Activated CD4-positive, alpha-beta memory T cell treated with anti-CD3 and anti-CD28 coated beads, Interleukin-2, amount 10 ng/mL, durations not matched to agents 7 days and 5 days (primary cell): ENCODE measurements at places on chromosomes 11 and 22.
A peak's percentile ranks its signal among the peaks of the same experiment; 100 is the strongest.

DNA sequence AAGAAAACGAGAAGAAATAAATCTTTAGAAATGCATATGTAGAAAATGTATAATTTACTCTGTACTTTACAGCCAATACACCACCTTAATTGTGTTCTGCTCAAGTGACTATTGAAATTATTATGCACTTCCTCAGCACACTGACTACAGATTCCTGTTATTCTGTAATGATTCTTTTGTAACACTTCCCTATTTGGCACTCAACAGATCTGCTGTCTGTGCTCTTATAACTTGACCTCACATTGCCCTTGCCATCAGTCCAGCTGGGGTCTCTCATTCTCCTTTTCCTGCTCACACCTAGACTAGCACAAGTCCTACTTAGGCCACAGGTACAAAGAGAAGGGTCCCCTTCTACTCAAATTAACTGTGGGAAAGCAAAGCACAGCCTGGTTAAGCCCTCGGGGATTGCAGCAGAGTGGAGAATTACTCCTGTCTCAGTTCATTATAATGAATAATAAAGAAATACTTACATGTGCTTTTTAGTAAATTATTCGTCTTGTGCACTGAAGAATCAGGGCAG is 860.4 kb downstream of the OPCML start:
- no peak for DNase-seq

DNA sequence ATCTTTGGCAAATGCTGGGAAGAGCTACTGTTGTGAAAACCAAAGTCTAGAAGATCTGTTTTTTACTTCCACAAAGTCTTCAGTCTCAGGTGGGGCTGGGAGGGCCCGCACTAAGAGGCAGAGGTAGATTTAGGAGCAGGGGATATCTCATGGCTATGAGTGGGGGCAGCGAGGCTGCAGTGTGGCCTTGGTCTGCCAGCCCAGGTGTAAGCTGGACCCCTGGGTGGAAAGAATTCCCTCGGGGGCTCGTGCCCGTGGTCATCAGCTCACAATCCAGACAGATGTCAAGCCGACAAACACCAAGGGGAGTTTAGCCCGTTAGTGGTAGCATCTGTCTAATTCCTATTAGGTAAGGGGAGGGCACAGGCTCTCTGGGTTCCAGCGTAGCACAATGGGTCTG is 9.0 kb downstream of the PKNOX2 start:
- DNase-seq: no peak

DNA sequence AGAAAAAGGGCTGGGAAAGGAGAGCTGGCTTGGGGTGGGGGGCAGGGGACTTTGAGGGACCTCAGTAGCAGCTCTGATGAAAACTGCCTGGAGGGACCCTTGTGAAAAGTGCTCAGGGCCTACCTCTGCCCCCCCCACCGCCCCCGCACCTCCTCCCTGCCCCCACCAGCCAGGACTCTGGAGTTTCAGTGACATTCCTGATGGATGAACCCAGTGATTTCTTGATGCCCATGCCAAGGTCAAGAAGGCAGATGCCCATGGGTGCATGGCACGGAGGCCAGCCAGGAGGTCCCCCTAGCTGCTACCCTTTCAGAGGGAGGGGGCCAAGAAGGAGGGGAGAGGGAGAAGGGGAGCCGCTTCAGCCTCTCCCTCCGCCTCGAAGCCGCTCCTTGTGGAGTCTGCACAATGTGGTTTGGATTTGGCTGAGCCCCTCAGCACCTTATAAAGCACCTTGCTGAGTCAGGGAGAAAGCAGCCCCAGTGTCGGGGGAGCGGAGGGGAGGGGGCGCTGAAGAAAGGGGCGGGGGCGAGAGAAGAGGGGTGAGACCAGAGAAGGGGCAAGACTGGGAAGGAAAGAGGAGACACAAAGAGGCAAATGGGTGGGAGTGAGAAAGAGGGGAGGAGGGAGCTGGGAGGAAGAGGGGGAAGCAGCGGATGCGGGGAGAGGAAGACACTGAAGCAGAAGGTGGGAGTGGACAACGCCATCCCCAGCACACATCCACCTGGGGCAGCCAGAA is 2.1 kb upstream of the CLCF1 start:
- DNase-seq: no peak

DNA sequence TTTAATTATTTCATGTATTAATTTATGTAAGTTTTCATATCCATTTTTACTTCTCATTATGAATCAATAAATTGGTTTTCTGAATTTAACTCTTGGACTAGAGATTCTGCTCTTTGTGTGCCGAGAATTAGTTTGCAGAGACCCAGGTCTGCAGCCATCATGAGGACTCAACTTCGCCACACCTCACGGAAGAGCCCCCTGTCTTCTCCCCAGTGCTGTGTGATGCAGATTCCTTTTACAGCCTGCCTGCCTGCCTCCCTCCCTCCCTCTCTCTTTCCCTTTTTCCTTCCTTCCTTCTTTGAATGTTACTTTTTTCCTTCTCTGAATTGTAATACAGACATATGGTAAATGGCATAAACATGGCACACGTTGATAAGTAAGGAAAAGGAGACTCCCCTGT is 947.7 kb downstream of the TBC1D22A start:
- DNase-seq: no peak

DNA sequence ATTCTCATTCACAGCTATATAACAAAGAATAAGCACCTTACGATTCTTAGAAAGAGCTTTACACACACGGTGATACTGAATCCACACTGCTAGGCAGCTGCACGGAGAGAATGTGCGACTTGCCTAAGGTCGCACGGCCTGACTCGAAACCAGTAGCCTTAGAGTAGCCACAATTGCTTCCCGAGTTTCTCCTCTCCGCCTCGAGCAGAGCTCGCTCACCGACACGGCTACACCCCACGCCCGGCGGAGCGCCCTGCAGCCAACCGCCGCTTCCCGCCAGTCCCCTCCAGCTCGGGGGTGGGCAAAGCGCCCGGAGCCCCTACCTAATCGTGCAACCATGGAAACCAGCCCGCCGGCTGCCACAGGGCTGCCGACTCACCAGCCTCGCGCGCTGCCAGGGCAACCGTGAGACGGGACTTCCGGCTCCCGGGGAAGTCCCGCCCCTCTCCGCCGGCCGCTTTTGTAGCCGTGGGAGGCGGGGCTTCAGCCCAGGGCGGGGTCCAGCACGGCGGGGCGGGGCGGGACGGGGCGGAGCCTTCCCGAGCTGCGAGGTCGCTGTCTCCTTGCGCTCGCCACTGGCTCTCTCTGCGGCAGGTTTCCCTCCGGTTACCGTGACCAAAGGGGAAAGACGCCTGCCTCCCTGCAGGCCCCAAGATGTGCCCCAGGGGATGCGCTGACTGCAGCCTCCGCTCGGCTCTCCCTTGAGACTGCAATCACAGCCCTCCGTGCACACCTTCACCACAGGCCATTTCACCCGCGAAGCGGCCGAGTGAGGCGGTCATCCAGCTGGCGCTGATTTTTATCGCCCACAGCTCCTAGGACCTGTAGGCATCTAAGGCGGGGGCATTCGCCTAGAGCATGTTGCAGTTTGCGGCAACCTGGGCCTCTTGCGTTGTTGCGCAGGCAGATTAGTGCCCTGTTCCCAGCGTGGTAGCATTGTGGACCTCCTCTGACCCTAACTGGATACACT is 1.1 kb downstream of the BSCL2 start:
- peak; percentile 96 for DNase-seq

DNA sequence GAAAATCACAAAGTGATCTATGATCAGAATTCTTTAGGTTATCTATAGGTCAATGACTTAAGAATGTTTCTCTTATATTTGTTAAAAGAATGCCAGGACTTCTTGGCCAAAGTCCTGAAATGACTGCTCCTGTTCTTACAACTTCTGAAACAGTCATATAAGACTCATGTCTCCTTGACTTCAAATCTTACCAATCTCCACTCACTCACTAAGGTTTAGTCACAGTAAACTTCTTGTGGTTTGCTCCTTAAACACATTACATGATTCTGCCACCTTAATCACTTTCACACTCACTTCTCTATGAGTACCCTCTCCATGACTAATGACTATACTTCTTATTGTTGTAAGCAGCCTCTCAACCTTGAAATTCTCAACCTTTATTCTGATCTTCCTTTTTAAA is 648.7 kb upstream of the CCDC179 start:
- no peak for DNase-seq

GRCh38 chr11:65459552-65459951 is 37.0 kb downstream of the NEAT1 start:
- no peak for DNase-seq

- DNase-seq: peak; percentile 94
Measured at GRCh38 chr11:58578136-58578634, 678 bp upstream of the ZFP91 start.

- DNase-seq: no peak
Measured at GRCh38 chr11:77183431-77183984, 55.5 kb downstream of the MYO7A start.

- DNase-seq: no peak
Measured at GRCh38 chr22:29431986-29432385, 6.4 kb upstream of the RFPL1 start.

DNA sequence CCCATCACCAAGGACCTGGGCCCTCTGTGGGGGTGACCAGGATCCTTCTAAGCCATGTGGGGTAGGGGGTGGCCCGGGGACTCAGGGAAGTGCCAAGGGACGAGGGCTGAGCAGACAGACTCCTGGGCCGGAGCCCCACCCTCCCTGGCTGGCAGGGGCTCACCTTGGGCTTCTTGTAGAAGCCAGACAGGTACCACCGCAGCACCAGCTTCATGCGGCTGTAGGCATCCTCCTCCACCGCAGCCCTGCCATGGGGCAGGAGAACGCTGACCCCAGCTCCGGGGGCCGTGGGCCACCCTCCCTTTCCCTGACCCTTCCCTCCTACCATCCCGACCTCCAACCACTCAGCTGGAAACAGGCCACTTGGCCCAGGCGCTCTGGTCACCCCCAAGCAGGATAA is 45.9 kb upstream of the CARS1 start:
- DNase-seq: no peak

DNA sequence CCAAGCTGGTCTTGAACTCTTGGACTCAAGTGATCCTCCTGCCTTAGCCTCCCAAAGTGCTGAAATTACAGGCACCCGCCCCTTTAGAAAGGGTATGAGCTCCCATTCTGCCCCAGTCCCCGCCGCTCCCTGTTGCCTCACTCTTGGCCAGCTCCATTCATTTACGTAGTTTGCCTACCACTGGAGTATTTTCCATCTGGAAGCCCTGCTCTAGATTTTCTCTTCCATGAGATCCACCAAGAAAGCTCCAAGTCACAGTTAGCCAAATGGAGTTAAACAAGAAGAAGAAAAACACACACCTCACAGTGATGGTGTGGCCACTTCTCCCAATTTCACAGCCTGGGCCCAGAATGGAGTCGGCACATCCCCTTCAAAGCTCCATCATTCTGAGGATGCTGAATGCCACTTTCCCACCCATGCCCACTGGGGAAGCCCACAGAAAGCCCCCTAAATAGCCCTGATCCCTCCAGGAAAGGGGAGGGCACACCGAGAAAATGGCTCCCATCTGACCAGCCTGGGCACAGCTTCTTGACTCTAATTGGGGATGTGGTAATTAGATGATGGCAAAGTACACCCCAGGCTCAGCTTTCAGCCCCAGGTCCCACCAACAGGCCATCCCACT is 381.2 kb downstream of the MN1 start:
- DNase-seq: no peak

- DNase-seq: no peak
Measured at GRCh38 chr11:8219257-8220021, 44.2 kb downstream of the LMO1 start.

- DNase-seq: no peak
Measured at GRCh38 chr11:48111891-48112290, 104.7 kb upstream of the OR4B1 start.

DNA sequence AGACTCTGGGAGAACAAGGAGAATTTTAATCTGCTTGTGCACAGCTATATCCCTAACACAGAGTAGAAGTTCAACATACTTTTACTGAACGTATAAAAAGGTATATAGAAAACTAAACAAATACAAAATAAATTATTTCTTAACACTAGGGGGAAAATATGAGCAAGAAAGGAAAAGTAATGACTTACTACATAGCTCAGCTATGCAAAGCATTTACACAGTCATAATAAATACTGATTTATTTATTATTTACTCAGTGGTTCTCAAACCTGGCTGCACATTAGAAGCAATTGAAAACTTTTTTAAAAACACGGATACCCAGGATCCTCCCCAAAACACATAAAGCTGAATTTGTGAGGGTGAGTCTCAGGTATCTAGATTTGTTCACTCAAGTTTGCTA is 182.5 kb downstream of the TTC28 start:
- DNase-seq: no peak

DNA sequence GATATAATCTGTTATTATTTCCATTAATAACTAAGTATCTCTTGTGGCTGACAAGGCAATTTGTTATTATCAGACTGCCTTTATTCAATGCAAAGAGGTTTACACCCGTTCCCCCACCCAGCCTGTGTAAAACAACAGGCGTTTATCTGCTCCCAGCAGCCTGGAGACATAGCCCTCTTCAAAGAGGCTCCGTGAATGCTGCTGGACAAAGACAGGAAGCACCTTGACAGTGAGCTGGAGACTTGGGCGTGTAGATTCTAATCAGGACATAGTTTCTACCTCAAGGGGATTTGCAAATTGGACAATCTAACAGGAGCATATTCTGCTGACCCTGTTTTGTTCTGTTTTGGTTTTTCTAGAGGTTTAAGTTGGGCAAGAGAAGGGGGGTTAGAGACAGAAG is 733.0 kb upstream of the KIRREL3 start:
- DNase-seq: no peak

DNA sequence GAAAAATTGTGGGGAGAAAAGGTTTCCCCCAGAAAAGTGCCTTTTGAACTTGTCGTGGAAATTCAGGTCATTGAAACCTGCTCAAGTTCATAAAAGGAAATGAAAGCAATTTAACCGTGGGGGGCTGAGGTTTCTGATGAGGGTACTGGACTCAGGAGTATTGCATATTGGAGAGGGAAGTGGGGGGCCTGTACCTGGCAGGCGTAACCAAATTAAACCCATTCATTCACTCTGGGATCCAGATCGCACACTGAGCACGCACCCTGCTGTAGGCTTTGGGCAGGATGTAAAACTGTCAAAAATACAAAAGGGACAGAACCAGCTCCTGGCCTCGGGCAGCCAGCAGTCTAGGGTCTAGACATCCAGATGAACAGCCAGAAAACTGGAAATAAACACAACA is 1517.4 kb downstream of the BRD1 start:
- no peak for DNase-seq

- no peak for DNase-seq
Measured at GRCh38 chr22:23753385-23753784, 840 bp downstream of the VPREB3 start.

- no peak for DNase-seq
Measured at GRCh38 chr11:1924646-1925372, 5.3 kb downstream of the TNNT3 start.

DNA sequence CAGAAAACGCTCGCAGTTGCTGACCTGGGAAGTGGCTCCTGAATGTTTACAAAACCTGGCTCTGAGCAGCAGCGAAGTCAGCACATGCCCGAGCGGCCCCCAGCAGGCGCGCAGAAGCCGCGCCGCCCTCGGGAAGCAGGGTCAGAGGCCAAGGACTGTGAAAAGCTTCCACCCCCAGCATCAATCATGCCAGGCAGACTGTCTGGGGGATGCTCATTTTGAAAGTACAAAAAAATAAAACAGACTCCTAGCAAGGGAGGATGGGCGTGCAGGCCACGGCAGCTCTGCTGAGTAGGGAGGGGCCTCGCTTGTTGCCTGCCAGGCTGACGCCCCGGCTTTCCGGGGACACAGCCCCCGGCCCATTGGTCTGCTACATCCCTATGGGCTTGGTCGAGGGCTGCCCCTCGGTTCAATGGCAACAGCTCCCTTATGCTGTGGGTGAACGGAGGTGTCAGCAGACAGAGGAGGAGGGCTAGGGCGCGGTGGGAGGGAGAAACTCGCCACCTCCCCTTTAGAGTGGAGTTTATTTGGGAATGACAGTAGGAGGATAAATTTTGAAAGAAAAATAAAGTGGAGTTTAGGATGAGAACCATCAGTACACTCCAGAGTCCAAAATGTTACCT is 37.7 kb upstream of the GNB1L start:
- DNase-seq: peak; percentile 49

GRCh38 chr11:76622493-76623094 is 48.0 kb downstream of the LRRC32 start:
- peak; percentile 14 for DNase-seq
